ENCODE measurements at places on chromosomes 2 and 18.

DNA sequence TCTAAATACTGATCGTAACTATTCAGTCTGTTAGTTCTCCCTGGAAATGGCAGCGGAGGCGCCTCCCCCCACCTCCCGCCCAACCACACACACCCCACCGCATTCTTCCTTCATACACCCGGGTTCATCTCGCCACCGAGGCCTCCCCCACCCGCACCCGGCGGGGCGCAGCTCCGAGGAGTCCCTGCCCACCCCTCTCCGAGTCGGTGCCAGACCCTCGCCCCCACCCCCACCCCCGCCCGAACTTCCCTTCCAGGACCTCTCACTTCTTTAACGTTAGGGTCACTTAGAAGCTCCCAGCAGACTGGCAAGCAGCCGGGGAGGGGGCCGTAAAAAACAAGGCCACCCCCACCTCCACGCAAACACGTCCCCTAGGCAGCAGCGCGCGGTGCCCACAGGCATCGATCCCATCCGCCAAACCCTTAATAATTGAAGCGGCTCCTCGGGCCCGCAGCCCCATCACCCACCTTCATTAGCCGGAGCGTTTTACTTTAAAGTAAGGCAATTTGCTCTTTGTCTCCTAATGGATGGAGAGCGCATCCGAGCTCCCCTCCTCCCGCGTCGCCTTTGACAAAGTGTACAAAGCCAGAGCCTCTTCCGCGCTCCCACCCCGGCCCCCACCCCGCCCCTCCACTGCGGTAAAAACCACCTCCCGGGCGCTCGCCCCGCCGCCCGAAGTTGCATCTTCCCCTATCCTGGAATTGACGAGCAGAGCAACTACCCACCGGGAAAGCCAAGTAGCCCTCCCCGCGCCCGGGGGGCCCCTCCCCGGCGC lies 624 bp downstream of the ZNF516 start:
- peak; percentile 88 for DNase-seq

DNA sequence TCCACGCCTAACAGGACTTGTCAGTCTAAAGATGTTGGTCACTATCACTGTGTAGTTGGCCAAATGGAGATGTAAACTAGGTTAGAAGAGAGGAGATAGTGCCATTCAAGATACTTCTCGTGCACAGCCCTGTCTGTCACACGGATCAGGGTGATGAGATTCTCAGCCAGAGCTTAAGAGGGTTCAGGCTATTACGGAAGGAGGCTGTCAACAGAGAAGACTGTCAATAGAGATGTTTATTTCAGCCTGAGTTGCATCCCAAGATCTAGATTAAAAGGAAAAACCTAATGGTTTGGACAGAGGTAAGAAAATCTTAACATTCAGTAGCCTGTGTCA lies 83.4 kb downstream of the AAK1 start:
- no peak for DNase-seq

GRCh38 chr2:12221584-12221983 lies 475.2 kb downstream of the LPIN1 start:
- no peak for DNase-seq

DNA sequence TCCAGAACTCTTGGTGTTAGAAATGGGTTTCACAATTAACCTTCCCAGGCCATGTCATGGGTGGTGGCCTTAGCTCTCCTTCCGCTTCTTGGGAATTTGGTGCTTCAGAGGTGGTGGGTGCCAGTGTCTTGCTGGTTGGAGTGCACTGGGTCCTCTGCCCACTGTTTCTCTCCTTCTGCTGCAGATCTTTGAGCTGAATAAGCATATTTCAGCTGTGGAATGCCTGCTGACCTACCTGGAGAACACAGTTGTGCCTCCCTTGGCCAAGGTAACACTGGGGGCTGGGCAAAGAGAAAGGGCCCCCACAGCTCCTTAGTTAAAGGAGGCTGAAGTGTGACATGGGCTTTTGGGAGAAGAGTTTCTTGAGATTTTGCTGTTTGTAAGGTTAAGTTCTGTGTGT lies 32.0 kb upstream of the PRLH start:
- no peak for DNase-seq

GRCh38 chr2:128469203-128469602 lies 150.5 kb upstream of the HS6ST1 start:
- DNase-seq: no peak

- peak; percentile 45 for DNase-seq
Observed at GRCh38 chr18:49669403-49669802, 107.5 kb downstream of the LIPG start.

- DNase-seq: no peak
Observed at GRCh38 chr2:17479875-17480274, 38.4 kb downstream of the RAD51AP2 start.

DNA sequence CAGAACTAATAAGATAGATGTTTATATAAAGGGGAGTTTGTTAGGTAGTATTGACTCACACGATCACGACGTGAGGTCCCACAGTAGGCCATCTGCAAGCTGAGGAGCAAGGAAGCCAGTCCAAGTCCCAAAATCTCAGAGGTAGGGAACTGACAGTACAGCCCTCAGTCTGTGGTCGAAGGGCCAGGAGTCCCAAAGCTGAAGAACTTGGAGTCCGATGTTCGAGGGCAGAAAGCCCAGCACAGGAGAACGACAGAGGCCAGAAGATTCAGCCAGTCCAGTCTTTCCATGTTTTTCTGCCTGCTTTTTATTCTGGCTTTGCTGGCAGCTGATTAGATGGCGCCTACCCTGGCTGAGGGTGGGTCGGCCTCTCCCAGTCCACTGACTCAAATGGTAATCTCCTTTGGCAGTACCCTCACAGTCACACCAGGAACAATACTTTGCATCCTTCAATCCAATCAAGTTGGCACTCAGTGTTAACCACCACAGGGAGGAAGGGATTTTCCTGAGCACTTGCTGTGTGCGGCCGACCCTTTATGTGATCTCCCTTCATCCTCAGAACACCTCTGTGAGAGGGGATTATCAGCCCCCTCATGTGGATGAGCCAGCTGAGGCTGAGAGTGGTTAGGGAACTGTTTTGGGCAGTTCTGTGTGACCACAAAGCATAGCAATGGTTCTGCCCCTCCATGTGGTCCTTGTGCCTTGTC lies 78.3 kb downstream of the RNF144A start:
- DNase-seq: no peak

DNA sequence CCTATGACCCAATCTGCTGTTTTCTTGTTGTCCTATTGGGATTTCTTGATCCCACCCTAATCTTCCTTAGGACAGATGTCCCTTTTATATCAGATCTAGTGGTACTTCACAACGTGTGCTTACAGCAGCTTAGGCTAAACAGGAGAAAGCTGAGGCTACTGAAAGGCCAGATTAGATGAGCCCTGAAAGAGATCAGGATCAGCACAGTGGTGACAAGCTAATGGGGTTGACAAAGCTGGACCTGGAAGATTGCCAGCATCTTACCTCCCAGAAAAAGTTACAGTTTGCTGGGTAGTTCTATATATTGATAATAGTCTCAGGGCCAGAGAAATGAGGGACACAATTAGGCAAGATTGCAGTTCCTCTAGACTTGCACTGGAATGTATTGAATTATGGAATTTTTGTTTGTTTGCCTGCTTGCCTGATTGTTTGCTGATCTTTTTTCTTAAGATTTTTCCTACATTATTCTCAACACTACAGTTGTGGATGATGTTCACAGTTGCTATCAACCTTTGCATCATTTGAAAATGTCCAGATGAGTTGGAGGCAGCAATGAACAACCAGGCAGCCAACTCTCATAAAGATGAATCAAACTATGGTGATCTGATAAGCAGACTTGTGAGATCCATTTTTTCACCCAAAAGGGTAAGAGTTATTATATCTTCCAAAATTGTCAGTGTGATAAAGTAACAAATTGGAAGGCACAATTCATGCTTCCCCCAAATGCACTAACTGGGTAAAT lies 49.1 kb upstream of the PIK3C3 start:
- DNase-seq: peak; percentile 32

- DNase-seq: no peak
Observed at GRCh38 chr2:233380995-233381637, 26.8 kb downstream of the DGKD start.

DNA sequence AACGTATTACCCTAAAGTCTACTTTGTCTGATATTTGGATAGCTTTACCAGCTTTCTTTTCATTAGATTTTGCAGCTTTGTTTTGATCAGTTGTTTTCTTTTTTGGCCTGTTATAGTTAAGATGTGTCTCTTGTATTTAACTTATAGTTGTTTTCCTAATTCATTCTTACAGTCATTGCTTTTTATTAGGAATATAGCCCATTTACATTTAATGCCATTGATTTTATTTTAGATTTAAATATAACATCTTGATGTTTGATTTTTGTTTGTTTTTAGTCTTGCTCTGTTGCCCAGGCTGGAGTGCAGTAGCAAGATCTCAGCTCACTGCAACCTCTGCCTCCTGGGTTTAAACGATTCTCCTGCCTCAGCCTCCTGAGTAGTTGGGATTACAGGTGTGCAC lies 215.9 kb upstream of the HDAC4 start:
- DNase-seq: no peak

GRCh38 chr2:23718931-23719700 lies 207.8 kb downstream of the ATAD2B start:
- no peak for DNase-seq

GRCh38 chr18:74068296-74068695 lies 79.3 kb downstream of the FBXO15 start:
- no peak for DNase-seq

GRCh38 chr18:76495435-76496193 lies 572 bp upstream of the ZNF516 start:
- DNase-seq: peak; percentile 73

DNA sequence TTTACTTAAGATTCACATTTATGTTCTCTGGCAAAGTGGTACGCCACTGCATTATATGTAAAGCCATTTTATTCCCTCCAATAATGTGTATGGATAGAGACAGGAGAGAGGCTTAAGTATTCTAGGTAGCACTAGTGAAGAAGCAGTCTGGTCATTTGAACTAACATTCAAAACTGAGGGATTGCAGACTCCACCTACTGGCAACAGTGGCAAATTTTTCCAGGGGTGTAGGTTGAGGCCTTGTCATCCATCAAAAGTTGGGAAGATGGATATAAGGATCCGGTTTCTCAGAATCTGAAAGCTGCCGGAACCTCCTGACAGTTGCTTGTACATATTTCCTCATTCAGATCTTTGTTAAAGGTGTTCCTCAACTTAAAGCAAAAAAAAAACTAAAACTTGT lies 465.5 kb upstream of the FSHR start:
- peak; percentile 15 for DNase-seq

GRCh38 chr2:91974401-91975129 lies 2896.7 kb upstream of the TEKT4 start:
- DNase-seq: no peak

DNA sequence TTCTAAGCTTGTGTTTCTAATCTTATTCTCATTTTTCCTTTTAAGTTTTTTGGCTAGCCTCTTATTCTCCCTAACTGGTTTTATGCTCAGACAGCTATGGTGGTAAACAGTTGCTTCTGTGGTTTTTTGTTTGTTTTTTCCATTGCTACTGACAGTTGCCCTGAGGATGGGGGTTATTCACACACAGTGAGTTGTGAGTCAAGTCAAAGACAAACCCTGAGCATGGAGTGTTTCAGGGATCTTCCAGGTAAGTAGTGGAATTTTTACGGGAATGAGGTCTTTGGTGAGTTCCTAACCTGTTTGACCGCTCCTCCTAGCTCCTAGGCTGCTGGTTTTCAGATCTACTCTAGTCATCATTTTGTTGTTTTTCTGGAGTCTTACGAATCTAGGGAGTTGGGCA lies 162.8 kb downstream of the ZNF407 start:
- no peak for DNase-seq

Measured in NCI-H146 (cell line).